Nucleus accumbens (tissue), 56 donors: ENCODE measurements at places on chromosomes 1 and 21.
A peak's percentile ranks its signal among the peaks of the same experiment; 100 is the strongest.

GRCh38 chr1:28519946-28520725 lies 14.3 kb downstream of the RCC1 start:
- no peak for DNase-seq

GRCh38 chr1:206074839-206075238 lies 21.9 kb downstream of the RHEX start:
- no peak for DNase-seq

- DNase-seq, result no peak
Observed at GRCh38 chr1:212294983-212295382, 9.8 kb downstream of the PPP2R5A start.

- no peak for DNase-seq
Observed at GRCh38 chr1:41514381-41514780, 29.9 kb upstream of the EDN2 start.

DNA sequence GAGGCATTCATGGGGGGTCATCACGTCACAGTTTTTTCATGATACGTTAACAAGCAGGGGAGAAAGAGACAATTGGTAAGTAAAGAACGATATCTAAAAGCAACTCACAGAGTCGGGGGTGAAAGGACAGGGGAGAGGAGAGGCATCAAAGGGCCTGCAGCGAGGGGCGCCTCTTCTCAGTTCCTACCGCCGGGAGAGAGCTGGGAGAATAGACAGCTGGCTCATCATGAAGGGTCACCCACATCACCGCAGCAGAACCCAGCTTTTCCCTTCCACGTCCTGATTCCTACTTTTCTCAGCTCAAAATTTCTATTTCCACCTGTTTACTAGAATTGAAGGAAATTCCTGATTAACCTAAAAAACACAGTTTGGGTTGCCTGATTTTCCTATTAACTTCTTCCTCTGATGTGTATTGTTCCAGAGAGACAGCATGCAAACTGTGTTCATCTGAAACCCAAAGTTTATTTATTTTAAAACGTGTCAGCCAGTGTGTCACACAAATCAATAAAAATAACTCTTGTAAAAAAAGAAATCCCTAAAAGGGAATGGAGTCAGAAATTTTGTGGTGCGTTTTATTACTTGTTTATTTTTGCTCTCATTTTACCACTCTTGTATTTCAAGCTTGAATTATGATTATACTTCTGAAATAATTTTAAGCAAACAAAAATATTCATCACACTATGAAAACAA lies 75.4 kb downstream of the SLC25A24 start:
- no peak for DNase-seq

- DNase-seq, result no peak
Observed at GRCh38 chr1:116123837-116124533, 12.8 kb downstream of the MAB21L3 start.

DNA sequence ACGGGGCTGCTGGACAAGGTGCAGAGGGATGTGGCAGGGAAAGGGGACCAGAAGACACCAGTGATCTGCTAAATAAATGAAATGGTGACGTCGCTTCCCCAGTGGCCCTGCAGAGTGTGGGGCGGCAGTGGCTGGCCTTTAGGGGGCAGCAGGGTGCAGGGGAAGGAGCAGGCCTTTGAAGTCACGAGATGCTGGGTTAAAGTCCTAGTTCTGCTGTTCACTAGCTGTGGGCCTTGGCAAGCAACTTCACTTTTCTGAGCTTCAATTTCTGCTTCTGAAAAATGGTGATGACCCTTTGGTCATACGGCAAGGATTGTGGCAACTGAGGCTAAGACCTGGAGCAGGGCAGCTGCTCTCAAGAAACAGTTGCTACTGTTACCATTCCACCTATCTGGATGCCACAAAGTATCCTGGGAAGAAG lies 9.2 kb upstream of the GALE start:
- DNase-seq, result peak; percentile 29

DNA sequence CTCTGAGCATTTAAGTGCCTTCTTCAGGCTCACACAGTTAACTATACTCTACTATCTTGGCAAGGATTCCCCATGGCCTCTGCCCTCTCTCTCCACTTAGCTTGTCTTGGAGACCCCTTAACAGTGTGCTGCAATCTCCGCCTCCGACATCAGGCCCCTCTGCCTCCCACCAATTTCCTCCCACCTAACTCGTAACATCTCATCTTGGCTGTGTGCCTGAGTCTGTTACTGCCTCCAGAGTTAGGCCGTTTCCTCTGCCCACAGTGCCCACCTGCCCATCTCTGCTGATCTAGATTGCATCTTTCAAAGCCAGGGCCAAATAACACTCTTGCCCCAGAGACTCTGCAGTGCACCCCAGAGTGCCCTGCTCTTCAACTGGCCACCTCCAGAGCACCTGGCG lies 244.3 kb upstream of the TMEM51 start:
- no peak for DNase-seq

DNA sequence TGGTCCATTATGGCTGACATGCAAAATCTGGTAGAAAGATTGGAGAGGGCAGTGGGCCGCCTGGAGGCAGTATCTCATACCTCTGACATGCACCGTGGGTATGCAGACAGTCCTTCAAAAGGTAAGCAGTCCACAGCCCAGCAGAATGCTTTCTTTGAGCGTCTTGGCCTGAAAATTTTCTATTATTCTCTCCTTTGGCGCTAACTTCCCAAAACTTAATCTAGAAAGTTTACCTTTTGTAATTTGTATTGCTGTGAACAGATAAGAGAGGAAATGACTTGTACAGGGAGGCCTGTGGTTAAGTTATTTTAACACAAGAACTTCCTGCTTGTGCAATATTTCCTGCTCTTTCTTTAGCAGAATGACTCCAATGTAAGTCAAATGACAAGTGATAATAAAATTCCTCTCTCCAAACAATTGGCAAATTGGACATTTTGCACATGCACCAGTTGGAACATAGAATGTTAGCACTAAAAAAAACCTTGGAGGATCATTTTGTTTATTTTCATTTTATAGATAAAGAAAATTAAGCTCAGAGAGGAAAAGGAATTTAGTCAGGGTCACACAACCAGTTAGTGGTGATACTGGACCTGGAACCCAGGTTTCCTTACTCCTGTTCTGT lies 18.9 kb downstream of the CAP1 start:
- no peak for DNase-seq

DNA sequence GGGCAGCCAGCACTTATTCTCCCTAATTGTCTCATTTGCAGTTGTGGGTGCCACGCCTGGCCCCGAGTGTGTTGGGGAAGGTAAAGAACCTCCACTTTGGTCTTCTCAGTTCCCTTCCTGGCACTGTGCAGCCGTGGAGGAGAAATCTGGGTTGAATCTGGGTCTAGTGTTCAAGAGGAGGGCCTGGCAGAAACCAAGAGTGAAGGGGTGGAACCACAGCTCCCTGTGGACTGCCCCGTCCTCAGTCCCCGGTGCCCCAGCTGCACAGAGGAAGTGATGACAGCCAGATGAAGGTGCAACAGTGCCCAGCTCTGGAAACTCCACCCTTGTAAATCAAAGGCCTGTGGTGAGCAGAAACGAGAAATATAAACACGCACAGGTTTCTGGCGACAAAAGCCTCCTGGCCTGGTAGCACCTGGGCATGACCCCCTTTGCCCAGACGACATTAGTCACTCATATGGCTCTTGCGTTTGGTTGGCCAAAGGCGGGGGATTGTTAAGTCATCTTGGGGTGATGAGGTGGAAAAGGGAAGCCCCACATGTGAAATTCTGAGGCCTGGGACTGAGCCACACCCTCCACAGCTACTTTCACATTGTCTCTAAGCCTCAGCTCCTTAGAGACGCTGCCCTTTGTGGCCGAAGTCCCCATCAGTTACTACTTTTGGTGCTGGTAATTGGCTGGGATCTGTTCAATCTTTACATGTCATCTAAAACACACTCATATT lies 4.2 kb upstream of the ECE1 start:
- DNase-seq, result no peak

DNA sequence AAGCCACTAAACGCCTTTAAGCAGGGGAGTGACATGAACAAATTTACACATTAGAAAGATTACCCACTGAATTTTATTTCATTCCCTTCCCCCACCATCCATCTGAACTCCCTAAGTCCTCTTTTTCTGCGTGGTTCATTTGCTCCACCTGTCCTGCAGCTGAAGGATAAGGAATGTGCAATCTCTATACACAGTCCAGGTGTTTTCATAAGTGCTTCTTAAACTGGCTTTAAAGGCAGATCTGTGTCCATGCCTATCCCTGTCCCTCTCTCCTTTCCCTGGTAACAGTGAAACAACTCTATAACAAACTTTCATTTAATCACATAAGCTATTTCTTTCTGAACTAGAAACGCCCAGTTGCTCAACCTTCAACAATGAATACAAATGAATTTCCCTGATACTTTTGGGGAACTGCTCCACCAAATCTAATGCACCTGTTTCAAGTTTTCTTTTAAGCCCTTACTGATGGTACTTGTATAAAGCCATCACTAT lies 8.4 kb downstream of the GSTM3 start:
- DNase-seq, result no peak

- no peak for DNase-seq
Observed at GRCh38 chr1:145711213-145711651, 4.1 kb upstream of the PDZK1 start.

- no peak for DNase-seq
Observed at GRCh38 chr1:106063510-106063909, 993.0 kb upstream of the PRMT6 start.
